ENCODE measurements at places on chromosomes 2 and 18.

- DNase-seq, result no peak
Measured at GRCh38 chr18:8960740-8961657, 141.5 kb upstream of the NDUFV2 start.

DNA sequence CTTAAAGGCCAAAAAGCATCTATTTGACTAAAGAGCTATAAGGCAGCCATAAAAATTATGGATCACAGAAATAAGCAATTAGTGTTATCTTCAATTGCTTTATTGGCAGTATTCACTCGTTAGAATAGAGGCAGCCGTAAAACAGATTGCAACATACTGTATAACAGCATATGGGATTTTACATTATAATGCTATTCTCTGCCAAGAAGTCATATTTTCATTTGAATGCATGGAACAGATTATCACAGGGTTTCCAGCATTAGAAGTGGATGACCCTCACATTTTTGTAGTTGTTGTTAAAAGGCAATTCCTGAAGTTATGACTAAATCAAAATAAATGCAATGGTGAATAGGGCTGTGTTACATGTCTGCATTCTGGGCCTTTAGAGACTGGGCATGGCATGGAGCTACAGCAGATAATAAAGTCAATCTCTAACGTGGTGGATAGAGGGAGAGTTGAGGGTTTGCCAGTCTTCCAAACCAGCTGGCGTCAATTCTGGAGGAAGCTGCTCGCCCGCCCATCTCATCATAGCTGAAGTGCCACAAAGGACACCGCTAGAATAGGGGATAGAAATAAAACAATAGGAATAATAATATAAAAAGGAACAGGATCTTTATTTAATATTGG is 155.4 kb upstream of the VRK2 start:
- no peak for DNase-seq

GRCh38 chr2:232926431-232926939 is 56.4 kb downstream of the SNORC start:
- DNase-seq, result no peak

GRCh38 chr2:217090024-217090473 is 230.2 kb upstream of the TNP1 start:
- peak; percentile 39 for DNase-seq

DNA sequence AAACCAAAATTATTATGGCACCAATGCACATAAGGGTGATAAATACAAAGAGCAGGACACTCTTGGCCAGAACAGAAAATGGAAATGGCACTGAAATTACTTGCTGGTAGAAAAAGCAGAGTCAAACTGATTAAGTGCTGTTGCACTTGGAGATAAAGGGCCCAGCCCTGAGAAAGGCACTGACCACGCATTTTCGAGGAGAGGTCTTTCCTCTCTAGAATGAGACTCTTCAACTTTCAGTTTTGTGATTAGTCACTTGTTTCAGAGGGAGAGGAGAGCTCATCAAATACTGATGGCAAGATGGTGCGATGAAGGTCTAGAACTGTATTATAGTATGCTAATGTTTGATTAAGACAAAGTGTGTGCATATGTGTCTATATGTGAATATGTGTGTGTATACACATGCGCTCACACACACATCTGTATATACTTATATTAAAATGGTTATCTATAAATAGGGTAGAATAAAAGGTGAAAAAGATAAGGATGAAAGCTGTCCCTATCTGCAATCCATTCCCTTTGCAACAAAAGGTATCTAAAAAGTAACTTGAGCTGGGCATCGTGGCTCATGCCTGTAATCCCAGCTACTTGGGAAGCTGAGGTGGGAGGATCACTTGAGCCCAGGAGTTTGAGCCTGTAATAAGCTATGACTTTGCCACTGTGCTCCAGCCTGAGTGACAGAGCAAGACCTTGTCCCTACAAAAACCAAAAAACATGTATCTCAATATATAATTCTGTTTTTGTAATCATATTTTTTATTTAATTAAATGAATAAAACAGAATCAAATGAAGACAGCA is 48.8 kb upstream of the ZDBF2 start:
- peak; percentile 27 for DNase-seq

DNA sequence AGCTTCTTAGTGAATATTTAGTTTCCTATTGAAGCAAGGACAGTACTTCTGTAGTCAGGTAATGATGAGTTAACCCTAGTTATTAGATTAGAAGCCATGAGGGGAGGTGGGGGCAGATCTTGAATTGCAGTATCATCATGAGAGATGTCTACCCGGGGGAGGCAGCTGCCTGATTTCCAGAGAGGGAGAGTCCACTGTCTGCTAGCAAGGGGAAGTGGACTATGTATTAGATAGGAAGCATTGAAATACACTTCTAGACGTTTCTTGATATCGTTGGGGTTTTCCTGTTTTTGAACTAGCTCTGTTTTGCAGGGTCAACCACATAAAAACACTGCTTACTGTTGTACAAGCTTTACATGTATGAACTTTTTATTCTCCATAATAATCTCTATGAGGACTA is 38.8 kb downstream of the APLF start:
- DNase-seq, result no peak

DNA sequence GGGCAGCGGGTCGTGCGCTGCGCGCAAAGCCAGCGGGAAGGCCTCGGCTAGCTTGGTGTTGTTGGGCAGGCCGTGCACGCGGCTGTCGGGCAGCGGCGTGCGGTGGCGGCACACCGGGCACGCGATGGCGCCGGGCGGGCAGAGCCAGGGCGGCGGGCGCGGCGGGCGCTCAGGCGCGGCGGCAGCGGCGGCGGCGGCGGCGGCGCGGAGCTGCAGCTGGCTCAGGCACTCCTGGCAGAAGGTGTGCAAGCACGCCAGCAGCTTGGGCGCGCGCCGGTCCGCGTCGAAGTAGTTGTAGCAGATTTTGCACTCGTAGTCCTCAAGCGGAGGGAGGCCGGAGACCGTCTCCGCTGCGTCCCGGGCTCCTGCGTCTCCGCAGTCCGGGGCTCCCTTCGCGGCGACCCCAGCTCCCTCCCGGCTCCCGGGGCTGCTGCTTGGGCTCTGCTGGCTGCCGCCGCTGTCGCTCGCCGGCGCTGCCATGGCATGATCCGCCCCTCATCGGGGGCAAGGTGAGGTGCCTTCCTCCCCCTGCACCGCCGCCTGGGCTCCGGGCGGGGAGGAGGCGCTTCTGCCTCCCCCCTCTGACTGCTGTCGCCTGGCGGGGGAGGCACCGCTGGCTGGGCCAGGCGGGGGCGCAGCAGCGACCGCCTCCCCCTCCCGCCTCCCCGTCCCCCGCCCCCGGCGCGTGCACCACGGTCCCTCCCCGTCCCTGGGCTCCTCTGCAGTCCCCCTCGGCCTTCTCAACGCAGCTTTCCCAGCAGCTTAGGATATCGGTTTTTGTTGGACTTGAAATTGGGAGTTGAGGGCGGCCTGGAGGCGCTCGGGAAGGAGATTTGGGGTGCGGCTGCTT is 21.0 kb upstream of the PAX3 start:
- peak; percentile 26 for DNase-seq

DNA sequence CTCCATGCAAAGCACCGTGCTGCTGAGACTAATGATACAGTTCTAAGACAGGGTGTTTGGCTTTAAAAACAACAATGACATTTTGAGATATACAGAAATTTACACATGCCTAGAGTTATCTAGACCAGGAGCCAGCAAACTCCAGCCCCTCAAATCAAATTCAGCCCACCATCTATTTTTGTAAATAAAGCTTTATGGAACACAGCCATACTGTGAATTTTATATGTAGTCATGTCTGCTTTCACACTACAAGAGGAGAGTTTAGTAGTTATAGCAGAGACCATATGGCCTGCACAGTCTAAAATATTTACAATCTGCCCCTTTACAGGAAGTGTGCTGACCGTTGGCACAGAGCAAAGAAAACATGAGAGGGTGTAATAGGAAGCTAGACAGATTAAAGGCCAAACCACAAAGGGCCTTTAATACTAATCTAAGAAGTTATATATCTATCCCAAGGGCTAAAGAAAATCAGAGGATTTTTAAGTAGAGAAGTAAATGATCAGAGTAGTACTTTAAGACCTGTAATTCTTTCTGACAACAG is 39.4 kb downstream of the NBAS start:
- no peak for DNase-seq

DNA sequence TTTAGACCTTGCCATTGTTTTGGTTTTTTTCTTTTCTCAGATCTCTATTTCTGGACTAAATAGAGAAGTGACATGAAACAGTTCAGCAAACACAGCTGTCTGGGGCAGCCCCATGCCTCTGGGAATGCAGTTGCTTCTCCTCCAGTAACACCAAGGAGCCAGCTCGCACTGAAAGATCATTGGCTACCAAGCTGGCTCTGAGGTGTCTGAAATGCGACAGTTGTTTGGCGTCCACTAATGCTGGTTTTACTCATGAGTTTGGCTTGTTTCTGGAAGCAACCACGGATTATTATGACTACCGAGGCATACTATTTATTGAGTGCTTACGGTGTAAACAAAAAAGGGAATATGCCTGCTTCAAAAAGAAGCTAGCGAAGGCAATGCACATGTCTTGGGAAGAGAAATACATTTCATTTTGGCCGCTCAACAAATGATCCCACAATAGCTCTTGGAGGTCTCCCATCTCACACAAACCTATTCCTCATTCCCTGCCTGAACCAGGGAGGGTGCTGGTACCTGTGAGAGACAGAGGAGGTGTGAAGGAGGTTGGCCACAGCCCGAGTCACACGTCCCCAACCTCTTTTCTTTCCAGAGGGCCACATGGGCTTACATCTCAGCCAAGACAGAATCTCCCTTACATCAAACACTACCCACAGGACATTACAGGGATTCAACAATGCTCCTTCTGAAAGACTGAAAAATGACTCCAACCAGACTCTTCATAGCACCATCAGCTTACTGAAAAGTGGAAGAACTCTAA is 37.5 kb upstream of the NEB start:
- DNase-seq, result no peak

Data from T-helper 2 cell treated with Interferon-gamma antibody and Interleukin-4, amounts not matched to agents 5 μg/mL and 100 μg/mL, for 36 hours (primary cell).